ENCODE measurements at places on chromosomes 3 and 15.

DNA sequence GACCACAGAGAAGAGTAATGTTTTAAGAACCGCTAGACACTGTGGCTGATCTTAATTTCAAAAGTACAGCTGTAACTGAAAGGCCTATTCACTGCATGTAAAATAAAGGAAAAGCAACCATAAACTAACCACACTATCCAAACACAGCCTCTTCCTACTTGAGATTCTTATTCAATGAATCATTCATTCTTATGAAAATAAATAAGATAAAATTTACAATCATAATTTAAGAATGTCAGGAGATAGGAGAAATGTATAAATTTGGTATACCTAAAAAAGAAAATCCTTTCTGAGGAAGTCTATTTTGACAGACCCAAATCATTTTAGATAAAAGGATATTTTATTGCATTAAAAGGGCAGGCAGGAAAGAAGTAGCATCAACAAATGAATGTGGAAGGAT, 533.5 kb upstream of the ZNF385D start:
- no peak for DNase-seq

DNA sequence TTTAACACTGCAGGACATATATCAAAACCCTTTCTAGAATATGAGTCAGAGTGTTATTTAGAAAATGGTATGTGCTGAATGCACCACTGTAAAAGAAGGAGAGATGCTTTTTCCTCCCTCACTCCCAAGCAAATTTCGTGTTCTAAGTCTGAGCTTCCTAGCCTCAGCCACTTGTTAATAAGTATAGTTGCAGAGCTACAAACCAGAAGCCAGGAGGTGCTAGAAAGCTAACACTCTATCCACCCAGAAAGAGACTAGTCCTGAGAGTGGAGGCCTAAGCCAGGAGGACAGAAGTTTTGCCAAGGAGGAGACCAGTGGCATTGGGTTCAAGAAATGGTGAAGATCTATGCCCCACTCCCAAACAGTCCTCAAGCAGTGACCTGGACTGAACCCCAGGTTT, 40.5 kb upstream of the GYG1 start:
- DNase-seq = no peak

DNA sequence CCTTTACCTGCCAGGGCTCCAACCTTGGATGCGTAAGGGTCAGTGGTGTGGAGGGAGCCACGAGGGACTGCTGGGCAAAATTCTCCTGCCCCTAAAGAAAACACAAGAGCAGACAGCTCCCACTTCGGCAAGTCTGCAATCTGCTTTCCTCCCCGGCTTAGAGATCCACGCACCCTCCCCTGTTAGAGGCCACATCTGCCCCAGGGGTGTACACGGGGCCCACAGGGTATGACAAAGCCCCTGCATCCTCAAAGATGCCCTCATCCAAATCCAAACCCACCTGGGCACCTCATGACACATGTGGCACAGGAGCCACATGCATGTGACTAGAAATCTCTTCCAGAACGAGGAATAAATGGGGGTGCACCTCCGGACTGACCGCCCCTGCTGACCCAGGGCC, 25.5 kb downstream of the ZXDC start:
- DNase-seq = no peak

GRCh38 chr3:32612547-32612946, 41.9 kb upstream of the DYNC1LI1 start:
- DNase-seq = no peak
